Epithelial cell of umbilical artery (primary cell): ENCODE measurements at places on chromosomes 1 and 21. TPM values are rescaled to one million over a fixed set of nuclear protein-coding genes. Genes with fewer than 3 reads are reported as not detected.

Gene AMY1A
- total RNA-seq, result not detected in 2 replicates

Gene RGL1
- total RNA-seq, result 38.3 and 43.3 TPM in 2 replicates

Gene SLC25A34
- 0.61 TPM in 1 of 2 replicates, not detected in the other for total RNA-seq

Gene ATP6V1G3
- total RNA-seq, result not detected in 2 replicates

Gene S100B
- not detected in 2 replicates for total RNA-seq

Gene PRAMEF33
- total RNA-seq, result not detected in 2 replicates

Gene MPL
- total RNA-seq, result not detected in 2 replicates

Gene KRTAP20-2
- not detected in 2 replicates for total RNA-seq

Gene BRINP3
- not detected in 2 replicates for total RNA-seq

Gene TSPAN1
- 1.3 and 2.0 TPM in 2 replicates for total RNA-seq

Gene FMO4
- total RNA-seq, result 0.76 and 0.97 TPM in 2 replicates

Gene C4BPB
- 0.32 TPM in 1 of 2 replicates, not detected in the other for total RNA-seq

Gene WNT4
- total RNA-seq, result under 0.01 and 0.15 TPM in 2 replicates

Gene TDRD10
- total RNA-seq, result 1.5 and 3.2 TPM in 2 replicates

Gene RHCE
- under 0.01 TPM in 1 of 2 replicates, not detected in the other for total RNA-seq

Gene B3GALT2
- not detected in 2 replicates for total RNA-seq

Gene SPRR2G
- not detected in 2 replicates for total RNA-seq

Gene S100A1
- not detected in 2 replicates for total RNA-seq

Gene GFI1
- under 0.01 and 0.15 TPM in 2 replicates for total RNA-seq

Gene UMODL1
- not detected in 2 replicates for total RNA-seq
